ENCODE measurements at places on chromosomes 6 and 20. TPM values are rescaled to one million over a fixed set of nuclear protein-coding genes. Genes with fewer than 3 reads are reported as not detected.

- no peak for DNase-seq
These were observed 181.7 kb downstream of the WDR27 start for GRCh38 chr6:169520104-169520503.

GRCh38 chr6:126516411-126516810 is 176.5 kb downstream of the CENPW start:
- DNase-seq = no peak

DNA sequence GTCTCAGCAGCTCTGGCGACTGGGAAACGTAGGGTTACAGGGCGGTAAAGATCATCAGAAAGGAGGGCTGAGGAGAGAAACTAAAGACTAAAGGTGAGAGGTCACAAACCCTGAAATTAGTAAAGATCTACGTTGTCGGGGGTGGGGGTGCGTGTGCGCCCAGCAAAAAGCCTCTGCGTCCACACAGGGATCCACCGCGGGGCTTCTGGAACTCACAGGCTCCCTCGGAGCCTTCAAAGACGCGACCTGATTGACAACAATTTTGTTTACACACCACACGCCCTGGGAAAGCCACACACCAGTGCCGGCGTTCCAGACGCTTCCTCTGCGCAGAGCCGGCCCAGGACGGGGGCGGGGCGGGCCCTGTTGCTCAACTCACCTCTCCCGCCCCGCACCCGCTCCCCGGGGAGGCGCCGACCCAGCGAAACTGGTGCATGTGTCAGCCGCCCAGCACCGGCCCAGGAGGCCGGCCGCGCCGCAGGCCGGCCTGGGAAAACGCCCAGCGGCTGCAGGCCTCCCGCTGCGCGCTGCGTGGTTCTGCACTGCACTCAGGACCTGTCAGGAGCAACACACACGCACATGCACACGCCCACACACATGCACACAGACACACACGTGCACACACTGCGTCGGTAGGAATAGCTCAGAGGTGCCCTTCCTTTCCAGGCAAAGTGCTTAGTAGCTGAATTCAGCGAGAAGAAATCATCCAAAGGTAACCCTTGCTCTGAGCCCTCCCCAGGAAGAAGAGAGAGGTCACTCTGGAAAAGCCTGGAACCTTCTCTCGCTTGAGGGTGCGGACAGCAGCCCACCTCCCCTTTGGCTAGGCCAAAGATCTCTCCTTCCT is 57.2 kb upstream of the ARID1B start:
- DNase-seq = peak; percentile 64

DNA sequence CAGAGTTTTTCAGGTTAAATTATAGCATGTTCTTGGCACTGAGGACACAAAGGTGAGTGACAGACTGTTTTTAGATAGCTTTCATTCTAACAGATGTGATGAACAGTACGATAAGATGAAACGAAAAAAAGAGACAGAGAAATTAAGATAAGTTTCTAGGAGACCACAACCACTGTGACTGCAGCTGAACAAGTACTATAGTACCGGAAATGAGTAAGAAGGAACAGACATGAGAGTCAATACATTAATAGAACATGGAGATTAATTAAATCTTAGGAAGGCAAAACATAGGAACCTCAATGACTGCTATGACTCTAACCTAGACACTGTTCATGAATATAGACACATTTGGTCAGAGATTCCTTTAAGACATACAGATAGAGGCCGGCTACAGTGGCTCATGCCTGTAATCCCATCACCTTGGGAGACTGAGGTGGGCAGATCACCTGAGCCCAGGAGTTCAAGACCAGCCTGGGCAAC is 40.2 kb downstream of the HBS1L start:
- DNase-seq = no peak

DNA sequence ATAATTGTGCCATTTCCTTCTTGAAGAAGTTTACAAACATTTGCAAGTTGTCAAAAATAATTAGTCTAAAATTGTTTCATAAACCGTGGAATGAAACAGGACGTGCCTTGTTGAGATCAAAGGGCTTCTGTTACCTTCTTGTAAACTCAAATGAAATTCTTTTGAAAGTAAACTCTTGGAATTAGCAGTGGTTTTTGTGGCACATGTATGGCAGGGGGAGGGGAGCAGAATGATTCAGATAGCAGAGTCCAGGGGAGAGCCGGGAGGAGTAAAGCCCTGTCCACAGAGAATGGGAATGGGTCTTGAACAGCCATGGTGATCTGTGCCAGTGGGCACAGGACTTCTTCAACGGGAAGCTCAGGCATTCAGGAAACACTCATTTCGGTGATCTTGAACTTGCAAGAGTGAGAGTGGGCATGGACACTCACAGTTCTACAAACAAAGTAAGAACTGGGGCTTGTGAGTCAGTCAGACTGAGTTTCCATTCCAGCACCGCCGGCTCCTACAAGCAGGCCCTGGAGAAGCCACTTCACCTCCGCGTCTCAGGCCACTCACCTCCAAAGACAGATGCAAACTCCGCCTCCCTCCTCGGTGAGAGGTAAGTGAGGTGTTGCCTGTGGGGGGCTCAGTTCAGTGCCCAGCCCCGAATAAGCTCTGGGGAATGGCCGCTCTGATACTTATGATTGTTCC is 143.1 kb downstream of the CDH26 start:
- no peak for DNase-seq

- DNase-seq = peak; percentile 86
These were observed 58.2 kb downstream of the TRIM27 start for GRCh38 chr6:28865401-28866204.

GRCh38 chr6:99002831-99003230 is 55.1 kb upstream of the FBXL4 start:
- DNase-seq = no peak

DNA sequence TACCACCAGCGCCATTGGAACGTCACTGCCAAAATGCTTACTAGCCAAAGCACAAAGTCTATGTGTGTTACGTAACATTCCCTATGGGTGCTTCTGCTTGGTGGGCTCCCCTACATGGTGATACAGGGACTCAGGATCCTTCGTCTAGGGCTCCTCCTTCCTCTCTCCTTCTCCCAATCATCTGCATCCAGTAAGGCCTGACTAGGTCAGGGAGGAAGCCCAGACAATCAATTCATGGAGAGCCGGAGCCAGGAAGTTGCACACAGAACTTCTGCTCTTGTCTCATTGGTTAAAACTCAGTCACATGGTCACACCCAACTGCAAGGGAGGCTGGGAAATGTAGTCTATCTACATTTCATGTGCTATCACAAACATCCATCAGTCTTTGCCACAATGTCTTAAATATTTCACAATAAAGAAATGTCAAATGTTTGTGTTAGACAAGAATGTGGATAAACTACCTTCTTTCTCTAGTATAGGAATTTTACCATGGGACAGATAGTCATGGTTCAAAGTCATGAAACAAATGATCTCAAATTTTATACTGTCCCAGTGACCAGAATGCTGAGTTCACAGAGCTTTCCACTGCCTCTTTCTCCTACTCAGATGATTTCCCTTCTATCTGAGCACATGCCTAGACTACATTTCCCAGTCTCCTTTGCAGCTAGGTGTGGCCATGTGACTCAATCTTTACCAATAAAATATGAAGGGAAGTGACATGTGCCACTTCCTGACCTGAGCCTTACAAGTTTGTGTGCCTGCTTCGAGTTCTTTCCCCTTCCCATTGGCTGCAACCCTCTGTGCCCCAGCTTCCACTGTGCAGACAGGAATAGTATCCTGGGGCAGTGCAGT is 9.3 kb upstream of the KCNK15 start:
- peak; percentile 88 for DNase-seq

GRCh38 chr6:48986105-48986504 is 476.9 kb downstream of the MMUT start:
- DNase-seq = no peak

Gene RBBP8NL
- total RNA-seq = not detected

Gene TSPO2
- not detected for total RNA-seq

Gene KDM1B
- total RNA-seq = 56.4 TPM

Gene LINC00237
- not detected for total RNA-seq

Gene FAM229B
- total RNA-seq = 6.2 TPM

Gene ANKRD66
- not detected for total RNA-seq

All from OCI-LY7 (cell line).